GM23338 (cell line): ENCODE measurements at places on chromosomes 5 and 9. TPM values are rescaled to one million over a fixed set of nuclear protein-coding genes. Genes with fewer than 3 reads are reported as not detected.

DNA sequence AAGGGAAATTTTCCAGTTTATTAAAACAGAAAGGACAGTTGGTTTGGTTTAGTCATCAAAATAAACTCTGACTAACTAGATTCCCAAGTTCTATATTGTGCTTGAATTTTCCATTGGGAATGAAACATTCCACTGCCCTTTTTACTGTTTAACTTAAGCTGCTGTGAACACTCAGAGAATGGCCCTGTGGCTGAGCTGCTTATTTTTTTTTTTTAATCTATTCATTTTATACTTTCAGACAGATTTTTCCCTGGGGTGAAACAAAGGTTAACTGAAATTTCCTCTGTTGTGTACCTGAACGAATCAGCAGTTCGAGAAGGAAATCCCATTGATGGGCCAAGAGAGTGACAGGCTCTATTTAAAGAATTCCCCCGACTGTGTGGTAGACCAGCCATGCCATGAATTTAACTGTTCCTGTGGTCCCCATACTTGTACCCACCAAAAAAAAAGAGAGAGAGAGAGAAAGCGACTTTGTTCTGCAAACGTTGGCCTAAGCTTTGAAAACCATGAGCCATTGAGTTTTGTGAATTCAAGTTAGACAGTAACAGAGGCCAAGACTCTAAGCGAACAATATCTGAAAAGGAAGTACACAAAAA lies 138.7 kb upstream of the GRHPR start:
- no peaks in the 10 kb centered on the region for H3K27me3 ChIP-seq
- DNase-seq, result peak; percentile 21
- no peaks in the 10 kb centered on the region for H3K36me3 ChIP-seq
- no peak overlapping the region for H3K4me3 ChIP-seq

Gene ZNF300
- 22.3 and 25.9 TPM in 2 replicates for total RNA-seq

GRCh38 chr9:12717907-12718306 lies 24.7 kb downstream of the TYRP1 start:
- no peaks in the 10 kb centered on the region for H3K27me3 ChIP-seq
- no peak overlapping the region for H3K27ac ChIP-seq
- no peak for DNase-seq
- peaks cover 5% of the 10 kb centered on the region; the same call in 1 of the 2 replicates for H3K4me1 ChIP-seq
- no peaks in the 10 kb centered on the region for H3K36me3 ChIP-seq

Gene DAB2IP
- 35.1 and 42.8 TPM in 2 replicates for total RNA-seq

- no peak overlapping the region for H3K27ac ChIP-seq
- H3K36me3 ChIP-seq, result no peaks in the 10 kb centered on the region
- H3K4me3 ChIP-seq, result no peak overlapping the region
- H3K4me1 ChIP-seq, result no peaks in the 10 kb centered on the region
- H3K27me3 ChIP-seq, result no peaks in the 10 kb centered on the region
Observed at GRCh38 chr5:104431002-104431620, 868.5 kb upstream of the NUDT12 start.

DNA sequence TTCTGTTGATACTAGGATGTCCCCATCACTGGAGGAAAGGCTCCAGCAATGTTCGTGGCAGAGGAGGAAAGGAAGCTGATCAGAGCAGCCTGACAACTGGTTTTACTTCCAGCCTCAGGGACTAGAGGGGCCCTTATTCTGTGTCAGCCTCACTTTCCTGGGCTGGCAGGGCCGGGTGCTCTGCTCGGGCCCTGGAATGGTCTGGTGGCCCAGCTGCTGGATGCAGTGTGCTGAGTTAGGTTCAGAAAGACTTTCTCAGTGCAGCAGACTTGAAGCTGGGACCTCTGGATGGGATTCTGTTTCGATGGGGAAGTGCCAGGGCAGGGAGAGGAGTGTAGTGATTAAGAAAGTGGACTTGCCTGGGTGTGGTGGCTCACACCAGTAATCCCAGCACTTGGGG lies 81.0 kb downstream of the MACROH2A1 start:
- H3K4me1 ChIP-seq, result no peaks in the 10 kb centered on the region
- H3K4me3 ChIP-seq, result no peak overlapping the region
- H3K27ac ChIP-seq, result no peak overlapping the region
- no peaks in the 10 kb centered on the region for H3K36me3 ChIP-seq

DNA sequence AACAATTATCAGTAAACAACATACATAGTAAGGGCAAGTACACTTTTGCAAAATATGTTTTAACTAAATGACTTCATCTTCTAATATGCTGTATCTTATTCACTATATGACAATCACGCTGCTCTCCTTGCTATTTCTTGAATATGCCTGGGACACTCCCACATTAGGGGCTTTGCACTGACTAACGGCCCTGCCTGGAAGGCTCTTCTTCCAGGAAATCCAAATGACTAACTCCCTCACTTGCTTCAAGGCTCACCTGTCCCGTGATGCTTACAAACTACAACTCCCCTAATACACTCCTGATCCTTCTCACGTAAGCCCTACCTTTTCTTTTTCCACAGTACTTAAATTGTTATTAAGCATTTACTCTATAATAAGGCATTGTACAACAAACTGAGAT lies 10.6 kb downstream of the ERP44 start:
- peaks cover 17% of the 10 kb centered on the region for H3K4me1 ChIP-seq
- H3K36me3 ChIP-seq, result no peaks in the 10 kb centered on the region
- H3K27me3 ChIP-seq, result no peaks in the 10 kb centered on the region
- no peak overlapping the region for H3K27ac ChIP-seq

DNA sequence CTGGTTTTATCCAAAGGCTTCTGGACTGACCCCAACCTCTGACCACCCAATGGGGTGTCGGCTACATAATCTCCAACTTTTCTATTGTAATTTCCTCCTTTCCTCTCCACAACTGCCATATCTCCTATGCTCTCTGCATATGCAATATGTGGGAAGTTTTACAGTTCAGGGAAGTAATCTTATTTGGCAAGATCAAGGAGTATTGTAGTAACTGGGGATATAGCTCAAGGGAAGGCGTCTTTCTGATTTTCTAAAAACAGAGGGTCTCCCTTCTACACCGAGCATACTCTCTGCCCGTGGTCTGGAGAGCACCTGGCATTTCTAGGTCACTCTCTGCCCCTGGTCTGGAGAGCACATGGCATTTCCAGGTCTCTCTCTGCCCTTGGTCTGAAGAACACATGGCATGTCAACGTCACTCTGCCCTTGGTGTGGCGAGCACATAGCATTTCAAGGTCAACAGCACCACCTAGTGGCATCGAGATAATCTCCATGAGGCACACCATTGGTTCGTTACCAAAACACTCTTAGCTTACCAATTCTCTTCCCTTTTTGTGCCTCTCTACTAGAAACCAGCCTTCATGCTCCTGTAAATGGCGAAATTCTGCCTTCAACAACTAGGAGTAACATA lies 616.4 kb upstream of the NUDT12 start:
- no peaks in the 10 kb centered on the region for H3K4me1 ChIP-seq
- DNase-seq, result peak; percentile 82
- H3K4me3 ChIP-seq, result no peak overlapping the region

DNA sequence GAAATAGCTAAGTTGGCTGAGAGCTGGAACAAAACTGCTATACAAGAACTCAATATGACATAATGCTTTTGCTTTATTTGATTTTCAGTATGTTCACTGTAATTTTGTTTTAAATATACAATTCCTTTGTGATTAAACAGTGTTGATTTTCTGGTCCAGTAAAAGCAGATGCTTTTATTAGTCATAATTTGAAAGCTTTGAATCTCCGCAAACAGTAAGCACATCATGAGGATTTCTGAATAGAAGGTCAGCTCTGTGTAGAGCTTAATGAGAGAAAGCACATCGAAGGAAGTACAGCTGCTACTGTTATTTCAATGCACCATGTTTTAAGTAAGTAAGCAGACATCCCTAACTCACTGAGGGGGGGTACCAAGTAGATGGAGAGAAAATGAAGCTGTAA lies 701.3 kb upstream of the ACO1 start:
- no peaks in the 10 kb centered on the region for H3K4me1 ChIP-seq
- no peak overlapping the region for H3K27ac ChIP-seq
- no peak for DNase-seq

- no peak overlapping the region for H3K4me3 ChIP-seq
- H3K27me3 ChIP-seq, result no peaks in the 10 kb centered on the region
- no peaks in the 10 kb centered on the region; the same call in 1 of the 2 replicates for H3K4me1 ChIP-seq
Observed at GRCh38 chr5:158195416-158196210, 336.7 kb upstream of the CLINT1 start.

DNA sequence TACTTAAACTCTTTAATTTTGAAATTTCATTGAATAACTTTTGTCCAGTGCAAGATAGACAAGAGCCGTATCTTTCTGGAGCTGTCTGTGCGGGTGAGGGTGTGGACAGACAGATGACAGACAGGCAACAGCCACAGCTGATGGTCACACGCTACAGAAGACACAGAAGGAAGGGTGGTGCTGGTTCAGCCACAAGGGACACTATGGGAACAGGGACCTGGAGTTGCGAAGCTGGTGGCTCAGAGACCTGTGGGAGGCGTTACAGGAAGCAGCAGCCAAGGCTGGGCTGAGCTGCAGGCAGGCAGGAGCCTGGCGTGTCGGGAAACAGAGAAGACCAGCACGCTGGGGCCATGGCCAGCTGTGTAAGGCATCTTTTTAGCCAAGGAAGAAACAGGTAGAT lies 104.4 kb downstream of the WNK2 start:
- no peak overlapping the region for H3K4me3 ChIP-seq
- DNase-seq, result peak; percentile 38
- no peaks in the 10 kb centered on the region for H3K36me3 ChIP-seq
- H3K27ac ChIP-seq, result no peak overlapping the region; the same call in 1 of the 2 replicates
- no peaks in the 10 kb centered on the region for H3K4me1 ChIP-seq
- no peaks in the 10 kb centered on the region for H3K27me3 ChIP-seq

GRCh38 chr9:69199769-69200470 lies 25.8 kb downstream of the TJP2 start:
- peaks cover 42% of the 10 kb centered on the region for H3K4me1 ChIP-seq
- no peak overlapping the region for H3K4me3 ChIP-seq
- no peak for DNase-seq
- no peak overlapping the region for H3K27ac ChIP-seq

GRCh38 chr5:151751091-151751490 lies 7.3 kb downstream of the ATOX1 start:
- no peak overlapping the region for H3K27ac ChIP-seq
- H3K27me3 ChIP-seq, result no peaks in the 10 kb centered on the region
- H3K36me3 ChIP-seq, result no peaks in the 10 kb centered on the region
- no peak for DNase-seq
- no peak overlapping the region for H3K4me3 ChIP-seq
- H3K4me1 ChIP-seq, result peaks cover 7% of the 10 kb centered on the region; the same call in 1 of the 2 replicates

Gene SLC6A3
- total RNA-seq, result 0.85 and 1.0 TPM in 2 replicates

- no peaks in the 10 kb centered on the region for H3K27me3 ChIP-seq
- no peak for DNase-seq
- H3K4me3 ChIP-seq, result no peak overlapping the region
Observed at GRCh38 chr5:15615859-15616258, 115.9 kb downstream of the FBXL7 start.

GRCh38 chr5:107933326-107933725 lies 262.6 kb upstream of the EFNA5 start:
- DNase-seq, result peak; percentile 72
- H3K27ac ChIP-seq, result peak overlapping the region; percentile 36
- peaks cover 48% of the 10 kb centered on the region for H3K4me1 ChIP-seq

- H3K27me3 ChIP-seq, result no peaks in the 10 kb centered on the region
- H3K27ac ChIP-seq, result no peak overlapping the region
- H3K36me3 ChIP-seq, result no peaks in the 10 kb centered on the region
- no peak overlapping the region for H3K4me3 ChIP-seq
- peaks cover 10% of the 10 kb centered on the region; the same call in 1 of the 2 replicates for H3K4me1 ChIP-seq
Observed at GRCh38 chr9:121688681-121689080, 37.2 kb downstream of the DAB2IP start.

GRCh38 chr5:33363537-33363936 lies 77.2 kb upstream of the TARS1 start:
- DNase-seq, result no peak
- no peak overlapping the region for H3K27ac ChIP-seq
- no peaks in the 10 kb centered on the region for H3K27me3 ChIP-seq
